Activated effector memory CD4-positive, alpha-beta T cell treated with anti-CD3 and anti-CD28 coated beads, Interleukin-2, amount 50 U/mL, for 16 hours (primary cell): ENCODE measurements at places on chromosomes 3 and 15.

- no peak for DNase-seq
Measured at GRCh38 chr3:67497746-67498145, 156.7 kb downstream of the SUCLG2 start.

DNA sequence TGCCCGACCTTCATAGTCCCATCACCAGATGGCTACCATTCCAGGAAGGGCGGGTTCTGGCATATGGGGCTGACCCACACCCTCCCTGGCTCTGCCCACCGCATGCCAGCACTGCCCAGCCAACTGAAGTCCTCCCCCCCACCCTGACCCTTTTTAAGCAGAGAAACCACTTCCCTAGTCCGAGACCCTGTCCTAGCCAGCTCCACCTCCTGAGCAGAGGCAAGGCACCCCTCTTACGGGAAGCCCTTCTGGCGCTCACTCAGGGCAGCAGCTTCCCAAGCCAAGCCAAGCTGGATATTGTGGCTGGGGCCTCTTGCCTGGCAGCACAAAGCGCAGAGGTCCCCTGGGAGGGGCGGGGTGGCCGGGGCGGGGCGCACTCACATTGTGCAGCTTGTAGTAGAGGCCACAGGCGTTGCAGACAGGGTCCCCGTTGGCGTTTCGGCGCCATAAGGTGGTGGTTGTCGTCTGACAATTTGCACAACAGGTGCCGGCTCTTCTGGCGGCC lies 11.5 kb downstream of the GATA2 start:
- DNase-seq: no peak

GRCh38 chr15:99118801-99119546 lies 14.1 kb downstream of the SYNM start:
- no peak for DNase-seq

- no peak for DNase-seq
Measured at GRCh38 chr15:73397461-73397860, 28.7 kb upstream of the HCN4 start.

DNA sequence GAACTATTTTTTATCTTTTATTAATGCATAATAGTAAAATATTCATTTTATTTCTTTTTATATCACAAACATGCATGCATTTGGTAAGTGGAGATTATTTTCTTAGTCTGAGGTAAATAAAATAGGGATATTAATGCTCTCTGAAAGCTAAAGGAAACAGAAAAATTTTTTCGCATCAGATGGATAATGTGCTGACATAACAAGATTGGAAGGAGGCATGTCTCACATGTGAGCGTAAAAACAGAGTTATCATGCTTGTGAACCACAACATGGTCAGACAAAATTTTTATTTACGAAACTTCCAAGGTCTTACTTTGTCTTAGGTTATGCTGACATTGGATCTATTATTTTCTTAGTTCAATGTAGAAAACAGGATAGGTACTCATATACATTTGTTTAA lies 166.1 kb downstream of the SPATA16 start:
- DNase-seq: no peak

GRCh38 chr15:58224068-58224467 lies 85.9 kb downstream of the AQP9 start:
- DNase-seq: no peak

DNA sequence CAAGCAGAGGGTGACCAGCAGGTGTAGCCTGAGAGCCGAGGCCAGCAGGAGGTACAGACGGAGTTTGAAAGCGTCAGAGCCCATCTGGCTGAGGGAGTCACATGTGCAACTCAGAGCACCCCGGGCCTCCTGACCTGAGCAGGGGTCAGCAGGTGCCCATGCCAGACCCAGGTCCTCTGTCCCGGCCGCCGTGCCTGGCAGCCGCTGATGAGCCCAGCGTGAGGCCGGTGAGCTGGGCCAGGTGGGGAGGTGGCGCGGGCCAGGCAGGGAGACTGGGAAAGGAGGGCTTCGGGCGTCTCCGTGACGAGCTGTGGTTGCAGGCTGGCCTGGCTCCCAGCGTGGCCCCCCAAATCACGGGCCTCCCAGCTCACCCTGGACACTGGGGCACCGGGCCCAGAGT lies 130.9 kb downstream of the CHSY1 start:
- DNase-seq: no peak

DNA sequence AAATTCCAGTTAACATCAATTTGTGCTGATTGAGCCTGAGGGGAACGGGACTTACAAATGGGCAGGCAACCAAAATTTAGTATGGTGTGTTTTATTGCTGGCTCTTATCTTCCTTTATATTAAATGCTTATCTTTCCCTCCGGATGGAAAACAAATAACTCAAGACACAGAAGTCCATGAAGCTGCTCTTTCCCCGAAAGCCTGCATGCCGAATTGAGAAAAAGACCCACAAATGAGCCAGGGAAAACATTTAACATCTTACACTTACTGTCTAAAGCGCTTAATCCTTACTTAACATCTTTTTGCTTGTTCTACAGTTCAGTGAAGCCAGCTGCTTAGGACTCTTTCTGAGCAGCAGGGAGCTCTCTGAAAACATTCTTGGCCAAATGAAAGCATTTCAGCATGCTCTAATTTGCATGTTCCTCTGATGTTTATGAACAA lies 49.5 kb downstream of the HEG1 start:
- DNase-seq: no peak

GRCh38 chr15:92520914-92521623 lies 127.4 kb downstream of the ST8SIA2 start:
- DNase-seq: no peak

DNA sequence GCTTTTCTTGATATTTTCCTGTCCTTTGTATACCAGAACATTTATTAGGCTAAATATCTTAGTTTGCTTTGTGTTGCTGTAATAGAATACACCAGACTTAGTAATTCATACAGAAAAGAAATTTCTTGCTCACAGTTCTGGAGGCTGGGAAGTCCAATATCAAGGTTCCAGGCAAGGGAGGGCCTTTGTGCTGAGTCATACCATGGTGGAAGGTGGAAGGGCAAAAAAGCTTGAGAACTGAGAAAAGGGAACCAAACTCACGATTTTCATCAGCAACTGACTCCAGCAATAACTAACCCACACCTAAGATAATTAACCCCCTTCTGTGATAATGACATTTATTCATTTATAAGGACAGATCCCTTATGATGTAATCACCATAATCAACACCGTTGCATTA lies 496.9 kb upstream of the SUCLG2 start:
- DNase-seq: no peak

DNA sequence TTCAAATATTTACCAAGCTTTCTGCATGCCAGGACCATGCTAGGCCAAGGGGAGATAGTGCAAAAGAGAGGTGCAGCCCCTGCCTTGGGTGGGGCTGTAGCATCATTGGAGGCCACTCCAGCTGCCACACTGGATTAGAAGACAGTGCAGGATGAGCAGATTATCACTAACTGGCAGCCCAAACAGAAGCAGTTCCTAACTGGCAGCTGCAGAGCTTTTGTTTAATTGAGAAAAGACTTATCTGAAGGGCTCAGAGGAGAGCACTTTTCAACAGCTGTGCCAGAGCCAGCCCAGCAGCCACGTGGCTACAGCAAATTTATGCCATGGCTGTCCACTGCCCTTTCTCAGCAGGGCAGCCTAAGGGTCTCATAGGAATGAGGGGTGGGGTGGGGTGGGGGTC lies 13.5 kb upstream of the ACSBG1 start:
- no peak for DNase-seq

DNA sequence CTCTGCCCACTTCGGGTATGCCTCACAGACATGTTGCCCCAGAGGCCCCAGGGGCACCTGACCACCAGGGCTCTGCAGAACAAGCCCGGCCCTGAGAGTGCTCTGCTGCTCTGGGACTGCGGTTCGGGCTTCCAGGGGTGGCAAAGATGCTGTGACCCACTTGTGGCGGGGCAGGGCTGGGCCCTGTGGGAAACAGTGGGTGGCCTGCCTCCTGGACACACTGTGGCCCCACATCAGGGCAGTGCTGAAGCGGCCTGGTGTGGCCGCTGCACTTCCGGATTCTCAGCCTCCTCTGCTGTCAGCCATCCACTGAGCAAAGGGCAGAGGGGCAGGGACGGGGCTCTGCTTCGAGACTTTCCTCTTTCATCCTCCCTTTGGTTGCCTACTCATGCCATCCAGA lies 26.5 kb upstream of the PLXND1 start:
- DNase-seq: no peak

DNA sequence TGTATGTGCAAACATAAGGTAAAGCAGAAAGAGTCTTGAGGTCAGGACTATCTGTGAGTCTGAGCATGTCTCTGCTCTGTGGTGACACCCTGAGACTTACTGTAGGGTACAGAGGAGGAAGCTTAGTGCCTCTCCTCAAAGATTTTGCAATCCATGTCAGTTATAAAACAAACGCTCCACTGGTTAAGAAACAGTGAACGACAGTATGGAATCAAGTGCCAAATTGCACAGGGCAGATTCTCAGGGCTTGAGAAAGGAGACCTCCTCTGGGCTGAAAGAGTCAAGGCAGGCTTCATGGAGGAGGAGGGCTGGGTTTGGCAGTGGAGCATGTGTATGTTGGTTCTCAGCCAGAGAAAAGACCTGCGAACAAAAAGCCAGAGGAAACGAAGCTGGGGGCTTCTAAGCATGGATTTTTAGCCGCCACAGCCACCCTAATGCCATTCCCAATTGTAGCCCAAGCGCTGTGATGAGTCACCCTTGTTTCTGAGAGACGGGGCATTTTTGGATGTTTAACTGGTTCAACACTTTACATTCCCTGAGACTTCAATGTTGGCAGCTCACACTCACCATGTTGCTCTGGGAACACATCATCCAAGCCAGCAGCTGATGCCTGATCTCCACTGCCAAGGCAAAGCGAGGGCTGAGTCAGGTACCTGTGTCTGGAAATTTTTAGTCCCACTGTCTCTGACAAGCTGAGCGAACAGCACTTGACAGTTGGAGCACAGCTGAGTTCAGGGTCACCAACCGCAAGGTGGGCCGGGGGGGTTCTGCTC lies 3.4 kb upstream of the DGKG start:
- DNase-seq: no peak

DNA sequence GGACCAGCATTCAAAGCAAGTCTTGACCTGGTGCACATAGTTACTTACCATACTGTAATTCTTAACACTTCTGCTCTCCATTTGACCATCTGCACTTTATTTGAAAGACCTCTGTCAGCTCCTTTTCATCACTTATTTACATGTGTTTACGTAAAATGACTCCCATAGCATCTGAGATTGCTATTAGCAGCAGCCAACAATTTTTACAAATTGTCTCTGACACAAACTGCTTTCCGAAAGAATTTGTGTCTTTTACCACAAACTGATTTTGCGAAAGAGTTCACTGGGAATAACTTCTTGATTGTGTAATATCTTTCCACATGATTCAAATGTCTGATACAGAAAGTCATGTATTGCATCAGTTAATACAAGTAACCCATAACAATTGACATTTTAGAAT lies 144.1 kb upstream of the PEX5L start:
- no peak for DNase-seq

DNA sequence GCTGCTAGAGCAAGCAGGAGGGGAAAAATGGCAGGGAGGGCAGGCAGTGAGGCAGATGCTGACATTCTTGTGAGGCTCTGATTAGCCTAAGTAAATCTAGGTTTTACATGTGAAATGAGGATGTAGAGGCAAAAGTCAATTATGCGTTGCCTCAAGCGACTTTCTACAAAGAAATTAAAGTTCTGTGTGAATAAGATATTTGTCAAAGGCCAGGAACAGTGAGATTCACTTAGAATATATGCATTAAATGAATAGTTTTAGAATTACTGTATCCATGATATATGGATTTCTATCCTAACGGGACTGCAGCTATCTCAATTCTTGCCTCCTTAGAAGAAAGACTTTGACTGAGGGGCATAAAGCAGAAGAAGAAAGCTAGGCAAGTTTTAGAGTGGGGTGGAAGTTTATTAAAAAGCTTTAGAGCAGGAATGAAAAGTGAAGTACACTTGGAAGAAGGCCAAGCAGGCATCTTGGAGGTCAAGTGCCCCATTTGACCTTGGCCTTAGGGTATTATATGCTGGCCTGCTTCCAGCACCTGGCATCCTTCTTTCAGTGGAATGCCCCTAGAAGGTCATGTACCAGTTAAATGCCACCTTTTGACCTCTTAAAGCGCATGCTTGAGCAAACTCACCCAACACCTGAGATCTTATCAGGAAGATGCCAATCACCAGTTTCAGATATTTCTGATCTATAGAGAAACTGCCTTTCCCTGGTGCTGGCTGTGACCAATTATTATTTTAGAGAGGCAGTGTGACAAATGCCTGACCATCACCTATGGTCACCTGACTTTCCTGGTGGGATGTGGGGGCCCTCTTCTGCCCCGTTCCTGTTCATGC lies 38.2 kb downstream of the OSTN start:
- DNase-seq: no peak

DNA sequence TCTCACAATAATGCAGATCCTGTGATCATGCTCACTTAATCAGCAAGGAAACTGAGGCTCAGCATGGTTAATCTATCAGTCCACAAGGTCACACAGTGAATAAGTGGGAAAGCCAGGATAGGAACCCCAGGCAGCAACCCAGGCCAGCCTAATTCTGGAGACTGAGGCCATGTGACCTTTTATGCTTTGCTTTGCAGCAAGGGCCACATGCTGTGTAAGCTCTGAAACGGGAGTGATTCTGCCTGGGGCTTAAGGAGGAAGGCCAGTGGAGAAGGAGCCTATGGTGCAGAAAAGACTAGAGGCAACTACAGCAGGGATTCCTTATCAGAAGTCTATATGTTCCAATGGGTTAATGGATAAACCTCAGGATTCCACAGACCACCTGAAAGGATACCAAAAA lies 157.6 kb upstream of the PPP2R3A start:
- no peak for DNase-seq
